Heart right ventricle (tissue), 16 donors: ENCODE measurements at places on chromosomes 11 and 22. TPM values are rescaled to one million over a fixed set of nuclear protein-coding genes. Genes with fewer than 3 reads are reported as not detected.

Gene MMP1
- total RNA-seq, result 0.32 TPM

DNA sequence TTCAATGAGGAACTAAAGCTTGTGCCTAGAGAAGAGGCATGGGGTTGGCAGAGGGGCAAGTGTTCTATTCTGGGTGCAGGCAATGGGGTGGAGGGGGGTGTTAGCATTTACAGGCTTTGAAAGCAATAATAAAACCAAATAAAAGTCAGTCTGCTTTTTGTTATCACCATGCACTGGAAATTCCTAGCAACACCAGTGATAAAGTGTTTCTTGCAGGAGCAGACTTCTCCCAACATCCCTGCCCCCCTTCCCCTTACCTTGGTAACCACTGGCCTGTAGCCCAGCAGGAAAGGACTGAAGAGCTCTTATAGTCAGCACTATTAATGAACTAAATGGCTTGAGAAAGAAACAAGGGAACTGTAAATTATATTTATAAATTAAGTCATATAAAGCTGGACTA, 65.2 kb upstream of the SESN3 start:
- H3K4me1 ChIP-seq, result peaks cover 11% of the 10 kb centered on the region
- no peaks in the 10 kb centered on the region for H3K27me3 ChIP-seq
- H3K4me3 ChIP-seq, result no peak overlapping the region
- no peak for DNase-seq
- no peaks in the 10 kb centered on the region for H3K36me3 ChIP-seq

Gene FOLH1
- 0.46 TPM for total RNA-seq

Gene ASRGL1
- total RNA-seq, result 1.3 TPM

- H3K36me3 ChIP-seq, result no peaks in the 10 kb centered on the region
- H3K4me1 ChIP-seq, result peaks cover 3% of the 10 kb centered on the region
- H3K27ac ChIP-seq, result no peak overlapping the region
- DNase-seq, result no peak
These were observed 25.4 kb downstream of the MMP20 start for GRCh38 chr11:102599642-102600261.

Gene KIRREL3
- 0.30 TPM for total RNA-seq

GRCh38 chr22:30822216-30823014, 127.7 kb downstream of the OSBP2 start:
- H3K4me1 ChIP-seq, result peaks cover 10% of the 10 kb centered on the region
- no peaks in the 10 kb centered on the region for H3K36me3 ChIP-seq
- H3K27me3 ChIP-seq, result peaks cover 14% of the 10 kb centered on the region
- no peak overlapping the region for H3K27ac ChIP-seq

GRCh38 chr11:122440811-122441665, 214.5 kb upstream of the UBASH3B start:
- peaks cover 23% of the 10 kb centered on the region for H3K4me1 ChIP-seq
- peaks cover 15% of the 10 kb centered on the region for H3K27me3 ChIP-seq
- peak overlapping the region; percentile 49 for H3K4me3 ChIP-seq

Gene OR5A1
- total RNA-seq, result not detected

GRCh38 chr11:32939866-32940265, 47.3 kb downstream of the QSER1 start:
- no peak overlapping the region for H3K4me3 ChIP-seq
- H3K36me3 ChIP-seq, result peaks cover 34% of the 10 kb centered on the region
- H3K27ac ChIP-seq, result no peak overlapping the region

Gene BUD13
- total RNA-seq, result 7.7 TPM

- H3K36me3 ChIP-seq, result no peaks in the 10 kb centered on the region
- H3K4me3 ChIP-seq, result no peak overlapping the region
- no peak for DNase-seq
- peaks cover 14% of the 10 kb centered on the region for H3K4me1 ChIP-seq
- no peaks in the 10 kb centered on the region for H3K27me3 ChIP-seq
These were observed 12.7 kb downstream of the TOM1 start for GRCh38 chr22:35312198-35313059.

Gene TCN1
- total RNA-seq, result not detected

Gene ANKK1
- not detected for total RNA-seq

GRCh38 chr11:34653031-34653430, 32.1 kb downstream of the EHF start:
- no peak overlapping the region for H3K4me3 ChIP-seq
- no peaks in the 10 kb centered on the region for H3K4me1 ChIP-seq
- H3K36me3 ChIP-seq, result no peaks in the 10 kb centered on the region

- DNase-seq, result no peak
- no peaks in the 10 kb centered on the region for H3K4me1 ChIP-seq
- no peaks in the 10 kb centered on the region for H3K27me3 ChIP-seq
- H3K36me3 ChIP-seq, result peaks cover 20% of the 10 kb centered on the region
- H3K4me3 ChIP-seq, result no peak overlapping the region
These were observed 9.6 kb upstream of the PTS start for GRCh38 chr11:112216561-112217105.

GRCh38 chr11:8604078-8604723, 10.2 kb upstream of the STK33 start:
- peak overlapping the region; percentile 10 for H3K27ac ChIP-seq
- no peaks in the 10 kb centered on the region for H3K36me3 ChIP-seq
- no peak for DNase-seq
- H3K4me3 ChIP-seq, result no peak overlapping the region
- H3K4me1 ChIP-seq, result no peaks in the 10 kb centered on the region

Gene GAL3ST1
- total RNA-seq, result not detected

Gene PKDREJ
- total RNA-seq, result 0.08 TPM

Gene TPCN2
- 6.1 TPM for total RNA-seq

DNA sequence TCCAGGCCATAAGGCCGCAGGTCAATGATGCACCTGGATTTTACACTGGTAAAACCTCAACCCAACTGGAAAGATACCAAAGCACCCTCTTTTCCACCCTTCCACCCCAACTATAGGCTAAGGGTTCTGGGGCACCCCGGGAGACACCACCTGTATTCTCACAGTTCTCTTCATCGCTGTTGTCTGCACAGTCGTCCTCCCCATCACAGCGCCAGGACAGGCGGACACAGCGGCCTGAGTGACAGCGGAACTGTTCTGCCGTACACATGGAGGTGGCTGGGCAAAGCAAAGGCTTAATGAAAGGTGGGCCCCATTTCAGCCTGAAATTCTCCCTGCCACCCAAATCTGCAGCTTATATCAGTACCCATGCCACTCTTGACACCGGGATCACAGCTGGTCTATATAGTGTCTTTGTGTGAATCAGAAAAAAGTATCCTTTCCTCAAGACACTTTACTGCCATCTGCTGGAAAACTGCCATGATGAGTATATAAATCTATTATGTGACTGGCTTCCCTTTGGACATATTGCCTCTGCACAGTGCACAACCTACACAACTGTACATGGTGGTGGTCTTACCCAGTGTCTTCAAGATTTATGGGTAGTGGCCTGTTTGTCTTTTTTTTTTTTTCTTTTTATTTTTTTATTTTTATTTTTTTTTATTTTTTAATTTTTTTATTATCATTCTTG, 21.5 kb downstream of the LRP4 start:
- peaks cover 39% of the 10 kb centered on the region for H3K36me3 ChIP-seq
- no peaks in the 10 kb centered on the region for H3K27me3 ChIP-seq
- H3K4me1 ChIP-seq, result peaks cover 7% of the 10 kb centered on the region
- DNase-seq, result no peak
- H3K4me3 ChIP-seq, result no peak overlapping the region
- H3K27ac ChIP-seq, result no peak overlapping the region

- no peak for DNase-seq
- H3K27ac ChIP-seq, result no peak overlapping the region
- no peaks in the 10 kb centered on the region for H3K27me3 ChIP-seq
These were observed 80.8 kb downstream of the ME3 start for GRCh38 chr11:86591631-86592030.

- no peak for DNase-seq
- H3K27me3 ChIP-seq, result peaks cover 35% of the 10 kb centered on the region
- peaks cover 22% of the 10 kb centered on the region for H3K4me1 ChIP-seq
- H3K4me3 ChIP-seq, result no peak overlapping the region
- no peak overlapping the region for H3K27ac ChIP-seq
These were observed 1.7 kb downstream of the TMEM151A start for GRCh38 chr11:66293352-66293751.

DNA sequence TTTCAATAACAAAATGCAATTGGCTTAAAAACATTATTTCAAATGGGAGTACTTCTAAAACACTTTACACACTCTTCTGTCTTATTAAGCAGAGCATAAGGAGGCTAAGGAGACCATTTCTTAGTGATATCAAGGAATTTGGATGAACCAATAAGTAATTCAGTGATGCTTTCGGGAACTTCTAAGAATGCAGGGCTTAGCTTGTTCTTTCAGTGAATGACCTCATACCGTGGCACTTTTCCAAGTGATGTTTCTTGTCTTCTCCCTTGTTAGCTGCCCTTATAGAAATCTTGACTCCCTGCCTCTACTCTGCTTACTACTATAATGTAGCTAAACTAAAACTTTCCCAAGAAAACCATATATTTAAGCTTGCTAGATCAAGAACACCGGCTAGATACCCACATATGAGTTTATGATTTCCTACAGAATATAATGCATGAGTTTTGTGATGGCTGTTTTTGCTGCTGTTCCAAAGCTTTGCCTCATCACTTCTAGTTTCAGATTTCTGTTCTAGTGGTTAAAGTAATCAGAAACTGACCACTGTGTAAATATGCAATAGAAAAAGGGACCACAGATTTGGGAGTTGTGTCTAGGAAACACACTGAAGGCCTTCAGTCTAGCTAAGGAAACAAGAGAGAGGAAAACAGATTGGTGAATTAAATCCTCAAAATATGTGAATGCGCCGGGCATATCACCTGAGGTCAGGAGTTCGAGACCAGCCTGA, 37.5 kb upstream of the STK33 start:
- H3K4me3 ChIP-seq, result no peak overlapping the region
- no peaks in the 10 kb centered on the region for H3K27me3 ChIP-seq
- no peak for DNase-seq
- no peaks in the 10 kb centered on the region for H3K36me3 ChIP-seq

- H3K4me1 ChIP-seq, result peaks cover 8% of the 10 kb centered on the region
- DNase-seq, result no peak
- H3K27ac ChIP-seq, result no peak overlapping the region
- no peak overlapping the region for H3K4me3 ChIP-seq
- no peaks in the 10 kb centered on the region for H3K27me3 ChIP-seq
These were observed 24.8 kb downstream of the RIBC2 start for GRCh38 chr22:45438336-45438735.

- H3K4me3 ChIP-seq, result no peak overlapping the region
- no peaks in the 10 kb centered on the region for H3K36me3 ChIP-seq
- H3K4me1 ChIP-seq, result no peaks in the 10 kb centered on the region
These were observed 6.2 kb downstream of the SYT12 start for GRCh38 chr11:67029146-67029545.

GRCh38 chr11:22582151-22582410, 43.5 kb downstream of the FANCF start:
- no peaks in the 10 kb centered on the region for H3K4me1 ChIP-seq
- no peaks in the 10 kb centered on the region for H3K27me3 ChIP-seq
- DNase-seq, result no peak
- no peak overlapping the region for H3K27ac ChIP-seq
- no peak overlapping the region for H3K4me3 ChIP-seq

DNA sequence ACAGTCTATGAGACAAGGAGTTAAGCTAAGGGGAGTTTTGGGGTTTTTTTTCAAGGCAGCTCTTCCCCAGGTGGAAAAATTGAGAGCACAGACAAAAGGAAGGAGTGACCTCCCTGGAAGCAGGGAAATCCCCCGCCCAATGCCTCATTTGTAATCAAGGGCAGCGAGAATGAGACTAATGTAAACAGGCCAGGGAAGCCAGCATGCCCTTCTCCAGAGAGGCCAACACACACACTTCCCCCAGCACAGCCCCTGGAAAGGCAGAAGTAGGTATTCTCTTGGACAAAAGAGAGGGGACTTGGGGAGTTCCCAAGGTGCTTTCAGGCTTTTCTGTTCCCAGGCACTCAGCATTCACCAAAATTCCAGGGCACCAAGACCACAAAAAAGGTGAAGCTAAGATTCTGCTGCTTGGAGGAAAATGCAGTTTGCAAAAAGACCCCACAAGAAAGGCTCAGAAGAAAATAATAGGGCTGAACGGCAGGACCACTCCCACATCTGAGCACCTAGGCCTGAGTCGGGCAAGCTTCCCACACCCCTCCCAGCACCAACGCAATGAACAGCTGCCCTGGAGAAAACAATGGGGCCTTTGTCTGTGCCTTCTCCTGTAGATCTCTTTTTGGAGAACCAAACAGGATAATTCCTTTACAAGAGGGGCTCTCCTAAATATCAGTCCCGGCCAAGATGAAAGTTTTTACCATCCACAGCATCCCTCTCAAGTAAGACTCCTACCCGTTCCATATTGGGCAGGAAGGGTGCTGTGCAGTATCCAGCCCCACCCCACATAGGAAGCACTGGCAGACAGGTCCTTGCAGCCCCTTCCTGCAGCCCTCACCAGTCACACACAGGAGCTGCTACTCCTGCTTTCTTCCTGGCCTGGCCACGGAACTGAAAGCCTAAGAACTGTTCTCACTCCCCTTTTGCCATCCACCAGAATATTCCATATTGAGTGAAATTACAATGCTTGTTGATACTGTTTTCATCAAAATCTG, 70.7 kb upstream of the AKIP1 start:
- H3K27me3 ChIP-seq, result no peaks in the 10 kb centered on the region
- H3K4me1 ChIP-seq, result peaks cover 37% of the 10 kb centered on the region
- peak overlapping the region; percentile 28 for H3K27ac ChIP-seq
- peak; percentile 36 for DNase-seq
- no peak overlapping the region for H3K4me3 ChIP-seq
- H3K36me3 ChIP-seq, result no peaks in the 10 kb centered on the region

- H3K36me3 ChIP-seq, result no peaks in the 10 kb centered on the region
- H3K27me3 ChIP-seq, result no peaks in the 10 kb centered on the region
- DNase-seq, result no peak
- H3K27ac ChIP-seq, result no peak overlapping the region
- H3K4me1 ChIP-seq, result no peaks in the 10 kb centered on the region
These were observed 19.8 kb upstream of the TLCD5 start for GRCh38 chr11:120305286-120305685.
